Bronchial epithelial cell (primary cell): ENCODE measurements at places on chromosomes 2 and 18.
A peak's percentile ranks its signal among the peaks of the same experiment; 100 is the strongest.

GRCh38 chr2:240155048-240155744, 14.7 kb upstream of the OTOS start:
- DNase-seq: no peak

- DNase-seq: no peak
Measured at GRCh38 chr2:58494071-58494501, 253.0 kb upstream of the FANCL start.

DNA sequence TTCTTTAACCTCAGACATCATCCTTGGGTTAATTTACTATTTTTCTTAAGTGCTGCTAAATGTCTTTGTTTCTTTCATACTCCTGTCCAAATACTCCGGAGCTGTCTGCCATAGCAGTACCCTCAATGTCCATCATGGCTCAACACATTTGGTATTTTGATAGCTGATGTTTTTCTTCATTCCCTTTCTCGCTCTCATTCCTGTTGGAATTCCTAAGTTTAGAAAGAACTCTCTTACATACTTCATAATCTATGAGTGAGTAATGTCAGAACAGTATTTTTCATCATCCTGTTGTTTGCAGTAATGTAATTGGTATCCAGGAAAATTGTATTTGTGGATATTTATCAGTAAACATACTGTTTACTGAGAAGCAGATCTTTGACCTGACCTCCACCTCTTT, 282.9 kb downstream of the PTGR3 start:
- no peak for DNase-seq

GRCh38 chr2:37652199-37652640, 19.2 kb downstream of the CDC42EP3 start:
- peak; percentile 99 for DNase-seq

DNA sequence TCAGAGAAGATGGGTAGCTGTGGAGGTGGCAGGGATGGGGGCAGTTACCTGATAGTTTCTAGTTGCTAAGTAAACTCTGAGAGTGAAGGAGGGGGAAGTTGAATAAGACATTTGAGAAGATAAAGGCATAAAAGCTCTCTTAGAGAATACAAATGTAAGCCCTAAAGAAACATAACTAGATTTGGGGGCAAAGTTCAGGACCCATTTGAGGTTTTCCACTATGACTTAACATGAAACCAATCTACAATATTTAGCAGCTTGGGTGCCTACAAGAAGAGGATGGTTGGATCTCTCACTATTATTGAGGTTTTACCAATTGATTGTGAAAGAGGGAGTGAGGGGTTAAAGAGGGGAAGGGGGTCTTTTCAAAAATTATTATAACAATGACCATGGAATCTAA, 34.4 kb upstream of the LYPD6 start:
- no peak for DNase-seq

DNA sequence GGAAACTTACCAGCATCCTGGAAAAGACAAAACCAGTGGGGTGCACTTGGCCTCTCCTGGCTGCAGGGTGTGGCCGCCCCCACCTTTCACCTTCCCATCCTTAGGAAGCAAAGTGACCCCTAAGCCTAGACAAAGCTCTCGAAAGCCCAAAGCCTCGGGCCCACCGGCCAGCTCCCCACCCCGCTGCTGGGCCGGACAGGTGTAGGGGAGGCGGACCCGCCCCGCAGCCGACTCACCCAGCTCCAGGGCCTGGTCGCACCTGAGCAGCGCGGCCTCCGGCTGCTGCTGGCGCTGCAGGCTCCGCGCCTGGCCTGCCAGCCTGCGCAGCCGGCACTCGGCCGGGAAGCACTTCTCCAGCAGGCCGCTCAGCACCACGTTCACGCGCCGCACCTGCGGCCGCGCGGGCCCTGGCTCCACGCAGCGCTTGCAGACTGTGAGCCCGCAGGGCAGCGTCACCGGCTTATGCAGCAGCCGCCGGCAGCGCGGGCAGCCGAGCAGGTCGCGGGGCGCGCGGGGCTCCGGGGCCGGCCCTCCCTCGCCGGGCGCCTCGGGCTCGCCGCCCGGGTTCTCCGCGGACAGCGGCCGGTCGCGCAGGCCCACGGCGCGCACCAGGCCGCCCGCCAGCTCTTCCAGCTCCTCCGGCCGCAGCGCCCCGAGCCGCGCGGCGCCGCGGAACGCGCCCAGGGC, 979 bp downstream of the LONRF2 start:
- peak; percentile 10 for DNase-seq

DNA sequence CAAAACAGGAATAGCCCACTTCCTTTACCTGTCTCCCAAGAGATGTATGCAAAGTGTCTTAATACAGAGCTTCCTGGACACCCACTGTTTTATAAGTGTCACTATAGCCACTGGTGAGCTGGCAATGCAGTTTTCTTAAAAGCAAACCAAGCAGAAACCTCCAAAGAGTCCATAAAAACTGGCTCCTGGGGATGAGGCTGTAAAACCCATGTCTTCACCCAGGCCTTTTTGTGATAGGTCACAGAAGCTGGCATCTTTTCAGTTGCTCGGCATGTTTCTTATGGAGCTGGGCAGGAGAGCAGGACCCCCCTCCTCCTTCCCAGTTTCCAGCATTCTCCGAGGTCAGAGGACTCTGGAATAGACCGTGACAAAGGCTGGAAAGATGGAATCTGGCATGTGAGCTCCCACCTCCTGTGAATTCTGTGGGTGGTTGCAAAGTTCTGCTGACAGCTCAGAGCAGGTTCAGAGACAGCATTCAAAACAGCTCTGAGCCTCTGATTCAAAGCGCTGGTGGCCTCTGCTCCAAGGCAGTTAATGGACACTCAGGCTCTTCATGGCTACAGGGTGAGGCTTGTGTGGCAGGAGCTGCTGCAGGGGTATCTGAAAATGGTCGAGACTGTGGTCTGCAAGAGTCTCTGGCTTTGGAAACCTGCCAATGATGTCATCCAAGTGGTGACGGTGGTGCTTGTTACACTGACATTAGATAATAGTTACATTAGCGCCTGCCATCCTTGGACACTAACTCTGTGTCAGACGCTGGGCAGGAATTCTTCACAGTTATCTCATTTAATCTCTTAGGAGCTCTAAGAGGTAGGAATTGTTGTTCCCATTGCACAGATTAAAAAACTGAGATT, 283.4 kb downstream of the CLIP4 start:
- DNase-seq: no peak
